ENCODE measurements at places on chromosomes 3 and 15. TPM values are rescaled to one million over a fixed set of nuclear protein-coding genes. Genes with fewer than 3 reads are reported as not detected.

The ALS2CL gene
- 12.6 TPM for total RNA-seq

The GPR87 gene
- not detected for total RNA-seq

The SLMAP gene
- 78.3 TPM for total RNA-seq

DNA sequence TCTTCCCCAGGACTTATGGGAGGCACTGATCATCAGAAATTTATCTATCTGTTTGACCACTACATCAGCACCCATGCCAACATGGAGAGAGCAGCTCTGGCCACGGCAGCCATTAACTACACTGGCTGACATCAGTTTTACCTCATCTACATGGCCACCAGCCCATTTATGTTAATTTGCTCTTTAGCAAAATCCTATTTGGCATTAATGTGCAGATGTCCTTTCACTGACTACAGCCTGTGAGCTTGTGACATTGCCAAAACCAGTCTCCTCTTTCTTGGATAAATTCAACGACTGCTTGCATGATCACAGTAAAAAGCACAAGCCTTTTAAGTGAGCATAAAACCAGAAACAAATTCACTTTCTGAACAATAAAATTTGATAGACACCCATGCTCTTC lies 47.5 kb downstream of the NR1I2 start:
- peaks cover 64% of the 10 kb centered on the region for H3K4me1 ChIP-seq
- DNase-seq: no peak
- no peak overlapping the region for H3K27ac ChIP-seq
- H3K36me3 ChIP-seq: peaks cover 3% of the 10 kb centered on the region
- H3K27me3 ChIP-seq: no peaks in the 10 kb centered on the region
- H3K4me3 ChIP-seq: no peak overlapping the region

- no peak for DNase-seq
- H3K4me1 ChIP-seq: no peaks in the 10 kb centered on the region
- no peak overlapping the region for H3K4me3 ChIP-seq
- H3K36me3 ChIP-seq: no peaks in the 10 kb centered on the region
Measured at GRCh38 chr3:15294929-15295328, 37.5 kb downstream of the SH3BP5 start.

- no peaks in the 10 kb centered on the region for H3K27me3 ChIP-seq
- H3K27ac ChIP-seq: peak overlapping the region; percentile 70
- no peak for DNase-seq
- H3K36me3 ChIP-seq: peaks cover 39% of the 10 kb centered on the region
- H3K4me3 ChIP-seq: no peak overlapping the region
Measured at GRCh38 chr3:120438665-120439370, 12.0 kb downstream of the FSTL1 start.

- H3K4me1 ChIP-seq: no peaks in the 10 kb centered on the region
- DNase-seq: no peak
- H3K4me3 ChIP-seq: no peak overlapping the region
Measured at GRCh38 chr3:11283139-11283475, 10.9 kb downstream of the ATG7 start.

- no peak overlapping the region for H3K27ac ChIP-seq
- no peaks in the 10 kb centered on the region for H3K4me1 ChIP-seq
- H3K36me3 ChIP-seq: no peaks in the 10 kb centered on the region
- DNase-seq: no peak
- no peaks in the 10 kb centered on the region for H3K27me3 ChIP-seq
Measured at GRCh38 chr15:50697109-50697797, 10.7 kb upstream of the TRPM7 start.

DNA sequence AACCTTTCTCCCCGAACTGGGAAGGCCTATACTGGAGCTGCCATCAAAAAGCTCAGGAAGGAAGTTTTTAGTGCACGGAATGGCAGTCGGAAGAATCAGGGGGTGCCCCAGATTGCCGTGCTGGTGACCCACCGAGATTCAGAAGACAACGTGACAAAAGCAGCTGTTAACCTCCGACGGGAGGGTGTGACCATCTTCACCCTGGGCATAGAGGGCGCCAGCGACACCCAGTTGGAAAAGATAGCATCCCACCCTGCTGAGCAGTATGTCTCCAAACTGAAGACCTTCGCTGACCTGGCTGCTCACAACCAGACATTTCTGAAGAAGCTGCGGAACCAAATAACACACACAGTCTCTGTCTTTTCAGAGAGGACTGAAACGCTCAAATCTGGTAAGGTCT lies 48.2 kb downstream of the COL6A6 start:
- no peaks in the 10 kb centered on the region for H3K4me1 ChIP-seq
- H3K4me3 ChIP-seq: no peak overlapping the region
- H3K27me3 ChIP-seq: no peaks in the 10 kb centered on the region

GRCh38 chr3:128448491-128448890 lies 18.2 kb downstream of the DNAJB8 start:
- no peak overlapping the region for H3K27ac ChIP-seq
- no peaks in the 10 kb centered on the region for H3K4me1 ChIP-seq
- DNase-seq: no peak
- no peaks in the 10 kb centered on the region for H3K36me3 ChIP-seq

- no peaks in the 10 kb centered on the region for H3K27me3 ChIP-seq
- H3K4me3 ChIP-seq: no peak within 1 kb of the TSS
- H3K4me1 ChIP-seq: peaks cover 42% of the 10 kb centered on the region
Measured at GRCh38 chr15:86079508-86080266, at the start of gene AGBL1. AGBL1 (plus strand) TSS chr15:86079871.

GRCh38 chr15:85607141-85607806 lies 187.5 kb downstream of the KLHL25 start:
- H3K27ac ChIP-seq: no peak overlapping the region
- no peak overlapping the region for H3K4me3 ChIP-seq
- H3K27me3 ChIP-seq: no peaks in the 10 kb centered on the region

GRCh38 chr15:58988006-58988785 lies 733 bp downstream of the RNF111 start:
- peaks cover 40% of the 10 kb centered on the region for H3K4me1 ChIP-seq
- peak; percentile 74 for DNase-seq

GRCh38 chr15:41934843-41935242 lies 37.5 kb downstream of the EHD4 start:
- H3K4me1 ChIP-seq: peaks cover 34% of the 10 kb centered on the region
- H3K27me3 ChIP-seq: no peaks in the 10 kb centered on the region
- no peak overlapping the region for H3K4me3 ChIP-seq
- peaks cover 8% of the 10 kb centered on the region for H3K36me3 ChIP-seq
- DNase-seq: no peak

GRCh38 chr15:29852201-29852600 lies 29.9 kb upstream of the TJP1 start:
- no peaks in the 10 kb centered on the region for H3K27me3 ChIP-seq
- DNase-seq: no peak
- H3K36me3 ChIP-seq: peaks cover 10% of the 10 kb centered on the region

DNA sequence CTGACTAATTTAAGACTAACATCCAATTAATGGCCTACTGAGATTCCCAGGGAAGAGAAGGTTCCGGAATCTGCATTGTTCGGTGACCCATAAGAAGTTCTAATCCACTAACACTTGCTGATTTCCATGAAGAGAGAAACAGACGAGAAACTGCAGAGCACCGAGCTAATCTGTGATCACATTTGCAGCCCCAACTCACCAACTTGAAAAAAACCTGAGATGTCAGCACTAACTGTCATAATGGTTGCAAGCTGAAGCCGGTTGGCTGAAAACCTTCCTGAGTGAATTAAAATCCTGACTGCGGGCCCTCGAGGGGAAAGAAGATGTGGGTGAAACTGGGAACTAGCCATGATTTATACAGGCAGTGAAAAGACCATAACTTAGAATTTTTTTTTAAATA lies 204.8 kb upstream of the IGF1R start:
- no peak overlapping the region for H3K27ac ChIP-seq
- DNase-seq: no peak
- H3K27me3 ChIP-seq: peaks cover 9% of the 10 kb centered on the region
- peaks cover 16% of the 10 kb centered on the region for H3K4me1 ChIP-seq

- H3K36me3 ChIP-seq: peaks cover 22% of the 10 kb centered on the region
- DNase-seq: no peak
- no peak overlapping the region for H3K27ac ChIP-seq
- H3K27me3 ChIP-seq: peaks cover 3% of the 10 kb centered on the region
Measured at GRCh38 chr15:74038707-74039655, 43.4 kb downstream of the GOLGA6A start.

DNA sequence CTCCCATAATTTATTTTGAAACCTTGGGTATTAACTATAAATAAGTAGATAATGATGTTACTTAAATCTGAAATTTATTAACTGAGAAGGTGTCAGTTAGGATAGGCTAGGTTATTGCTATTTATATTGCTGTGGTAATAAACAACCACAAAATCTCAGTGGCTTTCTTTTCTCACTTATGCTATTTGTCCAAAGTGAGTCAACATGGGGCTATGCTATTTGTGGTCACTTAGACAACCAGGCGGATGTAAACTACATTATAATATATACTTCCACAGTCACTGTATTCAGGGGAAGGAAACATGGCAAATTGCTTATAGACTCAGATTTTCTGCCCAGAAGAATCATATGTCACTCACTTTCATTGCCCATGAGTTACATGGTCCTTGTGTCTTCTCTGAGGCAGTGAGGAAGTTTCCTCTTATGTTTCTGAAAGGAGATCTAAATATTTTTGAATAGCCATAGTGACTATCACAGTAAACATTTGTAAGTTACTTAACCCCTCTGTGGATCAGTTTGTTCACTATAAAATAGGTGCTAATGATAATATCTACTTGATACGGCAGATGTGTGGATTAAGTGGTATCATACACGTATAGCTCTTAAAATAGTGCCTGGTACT lies 19.8 kb downstream of the HMG20A start:
- peaks cover 15% of the 10 kb centered on the region for H3K4me1 ChIP-seq
- no peak overlapping the region for H3K4me3 ChIP-seq
- no peaks in the 10 kb centered on the region for H3K27me3 ChIP-seq
- H3K27ac ChIP-seq: no peak overlapping the region
- no peaks in the 10 kb centered on the region for H3K36me3 ChIP-seq

Data from WTC11 (cell line).